Psoas muscle (tissue), 8 donors: ENCODE measurements at places on chromosomes 6 and 20.
A peak's percentile ranks its signal among the peaks of the same experiment; 100 is the strongest.

DNA sequence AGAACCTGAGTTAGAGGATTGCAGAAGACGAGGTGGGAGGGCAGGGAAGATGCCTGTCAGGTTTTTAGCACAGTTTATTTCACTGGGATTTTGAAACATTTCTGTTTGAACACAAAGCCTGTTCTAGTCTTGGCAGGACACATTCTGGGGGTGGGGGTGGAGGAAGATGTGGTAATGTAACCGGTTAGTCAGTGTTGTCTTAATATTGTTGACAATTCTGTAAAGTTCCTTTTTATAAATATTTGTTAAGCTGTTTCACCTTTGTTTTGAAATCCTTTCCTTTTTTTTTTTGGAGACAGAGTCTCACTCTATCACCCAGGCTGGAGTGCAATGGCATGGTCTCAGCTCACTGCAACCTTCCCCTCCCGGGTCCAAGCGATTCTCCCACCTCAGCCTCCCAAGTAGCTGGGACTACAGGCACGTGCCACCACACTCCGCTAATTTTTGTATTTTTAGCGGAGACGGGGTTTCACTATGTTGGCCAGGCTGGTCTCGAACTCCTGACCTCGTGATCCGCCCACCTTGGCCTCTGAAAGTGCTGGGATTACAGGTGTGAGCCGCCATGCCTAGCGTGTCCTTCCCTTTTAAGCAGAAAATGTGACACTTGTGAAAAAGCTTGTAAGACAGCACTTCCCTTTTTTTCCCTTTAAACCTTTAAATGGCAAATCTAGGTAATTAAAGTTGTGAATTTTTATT lies 20.2 kb downstream of the SLC9A8 start:
- no peaks in the 10 kb centered on the region for H3K27me3 ChIP-seq
- no peaks in the 10 kb centered on the region for H3K36me3 ChIP-seq
- no peak overlapping the region for H3K4me3 ChIP-seq
- no peaks in the 10 kb centered on the region for H3K4me1 ChIP-seq
- H3K27ac ChIP-seq: no peak overlapping the region

DNA sequence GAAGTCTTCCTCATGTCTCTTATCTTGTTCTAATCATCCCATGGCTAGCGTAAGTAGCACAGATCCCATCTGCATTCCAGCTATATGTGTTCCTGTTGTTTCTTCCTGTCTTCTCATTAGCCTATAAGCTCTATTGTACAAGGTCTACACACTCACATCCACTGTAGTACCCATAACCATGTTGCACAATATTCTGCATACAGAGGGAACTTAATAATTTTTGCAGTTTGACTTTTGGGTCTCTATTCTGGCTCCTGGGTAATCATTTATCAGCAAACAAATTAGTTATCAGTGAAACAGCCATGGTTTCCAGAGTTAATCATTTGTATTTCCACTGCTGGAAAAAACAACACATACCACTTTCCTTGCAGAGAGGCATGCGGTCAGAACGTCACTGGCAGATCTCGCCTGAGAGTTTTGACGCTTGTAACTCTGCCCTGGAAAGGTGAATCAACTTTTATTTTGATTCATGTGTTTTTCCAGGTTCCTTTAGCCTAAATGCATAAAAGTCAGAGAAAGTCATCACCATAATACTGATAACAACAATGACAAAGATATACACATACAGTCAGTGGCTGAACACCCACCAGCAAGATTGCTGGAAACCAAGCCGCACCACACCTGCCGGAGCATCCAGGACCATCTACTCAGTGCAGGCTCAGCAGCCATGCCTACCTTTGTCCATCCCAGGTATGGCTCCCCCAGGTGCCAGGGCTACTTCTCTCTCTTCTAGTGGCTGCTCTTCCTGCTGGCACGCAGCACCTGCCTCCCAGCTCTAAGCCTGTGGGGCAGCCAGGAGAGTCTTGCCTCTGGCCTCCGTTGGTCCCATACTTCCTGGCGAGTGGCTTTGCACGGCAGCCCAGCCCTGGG lies 158.2 kb downstream of the QRSL1 start:
- H3K27ac ChIP-seq: no peak overlapping the region
- peaks cover 15% of the 10 kb centered on the region for H3K4me1 ChIP-seq
- no peak overlapping the region for H3K4me3 ChIP-seq
- no peak for DNase-seq
- no peaks in the 10 kb centered on the region for H3K27me3 ChIP-seq

DNA sequence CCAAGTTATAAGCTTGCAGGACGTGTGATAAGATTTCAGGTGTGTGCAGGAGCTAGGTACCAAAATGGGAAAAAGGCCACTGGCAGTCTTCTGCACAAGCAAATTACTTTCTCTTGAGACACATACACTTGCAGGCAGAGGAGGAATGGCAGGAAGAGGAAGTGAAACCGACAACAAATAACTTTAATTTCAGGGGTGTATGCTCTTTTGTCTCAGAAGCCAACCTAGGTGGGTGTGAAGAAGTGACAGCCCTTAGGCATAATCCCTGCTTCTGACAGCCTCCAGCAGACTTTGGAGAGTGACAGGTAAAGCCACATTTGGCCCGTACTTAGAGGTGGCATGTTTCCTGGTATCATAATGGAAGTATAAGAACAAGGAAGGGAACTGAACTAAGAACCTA lies 118.8 kb upstream of the TRAF3IP2 start:
- DNase-seq: no peak
- H3K36me3 ChIP-seq: no peaks in the 10 kb centered on the region
- no peak overlapping the region for H3K27ac ChIP-seq
- no peaks in the 10 kb centered on the region for H3K4me1 ChIP-seq
- H3K4me3 ChIP-seq: no peak overlapping the region

GRCh38 chr6:53347921-53348370 lies 804 bp downstream of the ELOVL5 start:
- H3K27ac ChIP-seq: peak overlapping the region; percentile 85
- H3K27me3 ChIP-seq: peaks cover 10% of the 10 kb centered on the region
- peak; percentile 66 for DNase-seq
- H3K4me1 ChIP-seq: no peaks in the 10 kb centered on the region
- peak overlapping the region; percentile 89 for H3K4me3 ChIP-seq
- H3K36me3 ChIP-seq: no peaks in the 10 kb centered on the region

DNA sequence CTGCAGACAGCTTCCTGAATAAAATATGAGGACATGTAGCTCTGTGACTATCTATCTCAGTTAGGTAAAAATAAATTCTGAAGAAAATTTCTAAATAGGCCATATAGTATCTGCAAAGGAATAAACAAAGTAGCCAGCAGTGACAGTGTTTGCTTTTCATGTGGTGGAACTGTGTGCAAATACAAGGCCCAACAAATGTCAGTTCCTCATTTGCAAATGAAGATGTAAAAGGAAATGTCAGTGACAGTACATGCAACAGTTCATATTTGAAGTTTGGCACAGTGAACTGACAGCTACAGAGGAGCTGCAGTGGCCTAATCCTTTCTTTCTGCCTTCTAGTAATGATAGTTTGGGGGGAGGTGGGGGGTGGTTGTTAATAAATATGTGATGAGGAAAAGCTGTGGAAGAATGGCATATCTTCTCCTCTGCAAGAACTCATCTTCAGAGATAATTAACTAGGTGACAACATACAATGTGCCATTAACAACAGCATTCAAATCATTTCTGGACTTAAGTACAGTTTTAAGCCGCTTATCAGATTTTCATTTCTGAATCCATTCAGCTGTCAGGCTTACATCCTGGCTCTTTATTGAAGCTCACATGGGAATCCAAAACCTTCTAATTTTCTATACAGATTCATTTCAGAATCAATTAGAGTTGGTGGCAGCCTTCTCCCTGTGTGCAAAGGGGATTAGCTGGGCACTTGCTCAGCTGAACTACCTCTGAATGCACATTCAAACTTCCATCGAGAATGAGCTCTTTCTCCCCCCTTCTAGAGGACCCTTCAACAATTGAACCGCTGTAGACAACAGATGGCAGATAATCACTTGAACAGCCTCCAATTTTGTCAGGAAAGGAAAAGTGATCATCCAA lies 1059.0 kb upstream of the EPHA7 start:
- no peaks in the 10 kb centered on the region for H3K27me3 ChIP-seq
- no peaks in the 10 kb centered on the region for H3K36me3 ChIP-seq
- no peak for DNase-seq
- no peaks in the 10 kb centered on the region for H3K4me1 ChIP-seq

DNA sequence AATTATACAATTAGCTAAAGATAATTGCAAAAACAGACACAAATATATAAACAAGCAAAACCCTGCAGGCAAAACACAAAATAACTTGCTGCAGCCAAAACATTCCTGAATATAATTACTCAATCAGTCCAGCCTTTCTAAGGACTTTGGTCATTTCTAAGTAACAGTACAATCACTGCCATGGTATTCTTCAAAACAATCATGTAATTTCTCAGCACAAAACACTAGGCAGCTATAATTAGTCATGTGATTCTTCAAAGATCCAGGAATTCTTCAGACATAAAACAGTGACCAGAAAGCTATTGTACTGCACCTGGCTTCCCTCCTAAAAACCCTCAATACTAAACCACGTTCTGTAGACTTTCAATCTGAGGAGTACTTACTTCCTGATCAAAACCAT lies 881.1 kb downstream of the EPHA7 start:
- no peak overlapping the region for H3K4me3 ChIP-seq
- no peaks in the 10 kb centered on the region for H3K27me3 ChIP-seq
- no peak overlapping the region for H3K27ac ChIP-seq
- no peaks in the 10 kb centered on the region for H3K36me3 ChIP-seq
- DNase-seq: no peak

- DNase-seq: no peak
- H3K4me3 ChIP-seq: no peak overlapping the region
- H3K36me3 ChIP-seq: peaks cover 92% of the 10 kb centered on the region
- H3K4me1 ChIP-seq: no peaks in the 10 kb centered on the region
- no peak overlapping the region for H3K27ac ChIP-seq
Measured at GRCh38 chr20:21360705-21361104, 36.6 kb downstream of the NKX2-4 start.

- H3K4me3 ChIP-seq: no peak overlapping the region
- no peaks in the 10 kb centered on the region for H3K27me3 ChIP-seq
- no peak overlapping the region for H3K27ac ChIP-seq
- no peak for DNase-seq
- H3K4me1 ChIP-seq: no peaks in the 10 kb centered on the region
- no peaks in the 10 kb centered on the region for H3K36me3 ChIP-seq
Measured at GRCh38 chr20:53497246-53497645, 96.4 kb downstream of the ZNF217 start.

- no peak for DNase-seq
- H3K27ac ChIP-seq: no peak overlapping the region
- H3K36me3 ChIP-seq: peaks cover 72% of the 10 kb centered on the region
- peaks cover 9% of the 10 kb centered on the region for H3K4me1 ChIP-seq
Measured at GRCh38 chr6:16296061-16296670, 57.8 kb downstream of the GMPR start.

GRCh38 chr6:17311595-17312311 lies 30.6 kb downstream of the RBM24 start:
- DNase-seq: peak; percentile 64
- H3K4me3 ChIP-seq: peak overlapping the region; percentile 61
- H3K27ac ChIP-seq: peak overlapping the region; percentile 95
- H3K27me3 ChIP-seq: no peaks in the 10 kb centered on the region
- peaks cover 3% of the 10 kb centered on the region for H3K4me1 ChIP-seq

GRCh38 chr20:51766994-51767866 lies 960 bp downstream of the ATP9A start:
- H3K4me1 ChIP-seq: no peaks in the 10 kb centered on the region
- no peaks in the 10 kb centered on the region for H3K27me3 ChIP-seq
- peak overlapping the region; percentile 58 for H3K27ac ChIP-seq
- H3K36me3 ChIP-seq: no peaks in the 10 kb centered on the region
- DNase-seq: peak; percentile 64
- H3K4me3 ChIP-seq: peak overlapping the region; percentile 73

DNA sequence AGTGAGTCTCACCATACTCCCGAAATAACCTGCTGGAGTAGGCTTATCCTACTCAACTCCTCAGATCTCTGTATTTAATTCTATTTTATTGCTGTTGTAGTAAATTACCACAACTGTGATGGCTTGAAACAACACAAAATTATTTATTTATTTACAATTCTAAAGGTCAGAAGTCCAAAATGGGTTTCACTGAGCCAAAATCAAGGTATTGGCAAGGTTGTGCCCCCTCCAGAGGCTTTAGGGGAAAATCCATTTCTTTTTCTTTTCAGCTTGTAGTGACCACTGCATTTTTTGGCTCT lies 869 bp upstream of the SLC17A2 start:
- DNase-seq: no peak
- H3K36me3 ChIP-seq: no peaks in the 10 kb centered on the region
- H3K4me3 ChIP-seq: no peak overlapping the region
- no peak overlapping the region for H3K27ac ChIP-seq
- no peaks in the 10 kb centered on the region for H3K4me1 ChIP-seq

- H3K36me3 ChIP-seq: no peaks in the 10 kb centered on the region
- peak overlapping the region; percentile 88 for H3K4me3 ChIP-seq
- no peaks in the 10 kb centered on the region for H3K27me3 ChIP-seq
- no peak for DNase-seq
- peaks cover 22% of the 10 kb centered on the region for H3K4me1 ChIP-seq
Measured at GRCh38 chr6:15249371-15250019, 3.6 kb downstream of the JARID2 start.

- peak overlapping the region; percentile 25 for H3K27ac ChIP-seq
- peaks cover 54% of the 10 kb centered on the region for H3K36me3 ChIP-seq
- peaks cover 47% of the 10 kb centered on the region for H3K4me1 ChIP-seq
- H3K27me3 ChIP-seq: no peaks in the 10 kb centered on the region
- H3K4me3 ChIP-seq: peak overlapping the region; percentile 33
- DNase-seq: peak; percentile 62
Measured at GRCh38 chr6:137873273-137873762, 6.3 kb downstream of the TNFAIP3 start.

DNA sequence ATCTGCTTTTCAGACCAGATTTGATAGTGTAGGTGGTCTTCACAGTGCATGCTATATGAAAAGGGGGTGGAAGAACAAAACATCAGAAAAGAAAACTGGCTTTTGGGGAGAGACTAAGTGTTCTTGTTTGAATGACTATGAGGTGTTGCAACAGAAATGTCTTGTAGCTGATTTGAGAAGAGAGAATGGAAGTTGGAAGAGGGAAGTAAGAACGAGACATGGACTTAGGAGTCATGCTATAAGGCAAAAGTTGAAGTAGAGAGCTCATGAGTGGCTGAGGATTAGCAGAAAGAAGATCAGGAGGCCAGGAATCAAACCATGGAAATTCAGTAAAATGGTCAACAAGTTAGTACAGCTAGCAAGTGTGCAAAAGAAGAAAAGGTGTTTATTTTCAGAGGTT lies 32.1 kb downstream of the FNDC1 start:
- H3K4me3 ChIP-seq: no peak overlapping the region
- no peak for DNase-seq
- H3K36me3 ChIP-seq: no peaks in the 10 kb centered on the region
- no peaks in the 10 kb centered on the region for H3K27me3 ChIP-seq
- no peak overlapping the region for H3K27ac ChIP-seq

DNA sequence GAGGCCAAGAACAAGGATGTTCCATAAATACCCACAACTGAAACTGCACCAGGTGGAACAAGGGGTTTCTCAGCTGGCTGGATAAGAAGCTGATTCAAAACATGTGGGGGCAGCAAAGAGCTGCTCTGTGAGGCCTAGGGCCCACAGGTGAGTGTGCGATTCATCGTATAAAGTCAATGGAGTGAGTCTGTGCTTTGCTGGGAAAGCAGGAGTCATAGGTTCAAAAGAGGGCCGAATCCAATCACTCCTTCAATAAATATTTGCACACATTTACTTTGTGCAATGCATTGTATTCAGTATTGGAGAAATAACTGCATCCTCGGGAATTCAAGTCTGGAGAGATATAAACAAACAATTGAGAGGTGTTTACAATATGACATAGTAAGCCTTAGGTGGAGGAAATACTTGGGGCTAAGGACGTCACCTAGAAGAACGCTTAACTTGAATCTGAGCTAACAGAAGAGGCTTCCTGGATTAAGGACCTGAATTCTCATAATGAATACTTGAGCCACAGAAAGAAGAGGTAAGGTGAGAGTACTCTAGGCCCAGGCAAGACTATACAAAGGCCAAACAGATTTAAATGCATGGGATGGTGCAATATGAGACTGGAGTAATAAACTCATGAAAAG lies 83.7 kb upstream of the TMEM30A start:
- H3K27ac ChIP-seq: peak overlapping the region; percentile 73
- H3K4me3 ChIP-seq: no peak overlapping the region
- no peaks in the 10 kb centered on the region for H3K36me3 ChIP-seq
